HCT116 (cell line): ENCODE measurements at places on chromosomes 5 and 9. TPM values are rescaled to one million over a fixed set of nuclear protein-coding genes. Genes with fewer than 3 reads are reported as not detected.

DNA sequence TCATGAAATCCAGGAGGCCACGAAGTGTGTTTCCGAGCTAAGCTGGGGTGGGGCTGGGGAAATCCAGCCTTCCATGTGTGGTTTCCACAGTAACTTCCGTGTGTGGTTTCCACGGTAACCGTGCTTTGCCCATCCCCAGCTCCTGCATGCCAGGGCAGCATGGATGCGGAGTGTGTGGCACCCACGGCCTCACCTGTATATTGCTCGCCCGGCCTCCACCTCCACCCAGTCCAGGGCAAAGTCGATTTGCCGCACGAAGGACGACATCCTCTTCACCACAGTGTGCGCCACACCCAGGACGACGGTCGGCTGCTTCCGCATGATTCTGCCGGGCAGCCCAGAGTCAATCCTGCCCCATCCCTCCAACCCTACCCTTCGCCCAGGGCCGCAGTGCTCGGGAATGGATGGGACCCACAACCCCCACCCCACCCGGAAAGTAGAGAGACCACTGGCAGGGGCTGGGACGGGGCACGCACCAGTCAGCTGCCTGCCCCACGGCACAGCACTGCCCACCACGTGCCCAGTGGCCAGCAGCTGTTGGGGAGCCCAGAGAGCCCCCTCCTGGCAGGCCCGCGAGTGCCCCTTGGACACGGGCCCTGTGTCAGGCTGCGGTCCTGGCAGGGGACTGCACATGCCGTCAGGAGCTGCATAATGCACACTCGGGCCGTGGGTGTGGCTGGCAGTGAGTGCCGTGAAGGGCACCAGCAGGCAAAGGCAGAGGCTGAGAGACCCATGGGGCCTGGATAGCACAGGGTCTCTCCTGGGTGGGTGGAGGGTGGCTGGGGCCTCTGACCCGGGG, 39.0 kb upstream of the NSMF start:
- DNase-seq = no peak
- no peak overlapping the region for H3K27ac ChIP-seq
- H3K4me3 ChIP-seq = no peak overlapping the region
- H3K36me3 ChIP-seq = no peaks in the 10 kb centered on the region
- peaks cover 12% of the 10 kb centered on the region for H3K4me1 ChIP-seq
- H3K27me3 ChIP-seq = no peaks in the 10 kb centered on the region

- no peak overlapping the region for H3K27ac ChIP-seq
- no peak for DNase-seq
- peaks cover 17% of the 10 kb centered on the region for H3K4me1 ChIP-seq
- H3K27me3 ChIP-seq = 0 out of 2 replicates have a peak, but pooled peaks cover 1% of the 10 kb centered on the region
- H3K36me3 ChIP-seq = no peaks in the 10 kb centered on the region
- no peak overlapping the region for H3K4me3 ChIP-seq
Measured at GRCh38 chr9:84278130-84278529, 62.4 kb downstream of the SLC28A3 start.

Gene CCDC187
- 4.6 TPM for total RNA-seq

DNA sequence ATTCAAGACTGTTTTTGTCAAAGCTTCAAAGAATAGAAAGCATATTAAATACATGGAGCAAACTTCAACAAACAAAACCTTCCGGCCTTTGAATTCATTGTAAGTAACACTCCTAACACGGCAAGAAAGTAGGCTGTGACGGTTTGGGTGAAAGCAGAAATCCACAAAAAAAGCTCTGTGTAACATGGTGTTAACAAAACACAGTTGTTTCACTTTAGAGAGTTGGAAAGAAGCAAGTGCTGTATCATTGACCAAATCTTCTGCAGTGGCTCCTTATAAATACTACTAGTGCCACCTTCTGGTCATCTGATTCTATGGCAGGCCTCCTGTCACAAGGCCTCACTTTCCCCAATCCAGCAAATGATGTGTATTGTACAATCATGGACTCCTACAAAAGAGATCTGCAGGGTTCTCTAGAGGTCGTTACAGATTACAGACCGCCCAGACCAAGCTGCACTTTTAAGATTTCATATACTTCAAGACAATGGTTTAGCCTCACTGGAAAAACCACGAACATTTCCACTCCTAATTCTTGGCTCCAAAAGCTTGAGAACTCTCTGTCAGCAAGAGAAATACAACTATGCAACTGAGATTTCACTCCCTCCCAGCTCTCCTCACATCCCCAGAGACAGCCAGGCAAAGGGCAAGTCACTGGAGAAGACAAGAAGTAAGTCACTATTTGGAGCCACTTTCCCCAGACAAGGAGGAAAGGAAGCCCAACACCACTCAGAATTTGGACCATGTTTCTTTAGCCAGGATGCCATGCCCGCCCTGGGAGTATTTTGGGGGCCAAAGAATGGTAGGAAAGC, 196.2 kb downstream of the DTWD2 start:
- no peaks in the 10 kb centered on the region for H3K4me1 ChIP-seq
- no peak overlapping the region for H3K27ac ChIP-seq
- no peak overlapping the region for H3K4me3 ChIP-seq
- peak; percentile 45 for DNase-seq
- no peaks in the 10 kb centered on the region for H3K36me3 ChIP-seq

DNA sequence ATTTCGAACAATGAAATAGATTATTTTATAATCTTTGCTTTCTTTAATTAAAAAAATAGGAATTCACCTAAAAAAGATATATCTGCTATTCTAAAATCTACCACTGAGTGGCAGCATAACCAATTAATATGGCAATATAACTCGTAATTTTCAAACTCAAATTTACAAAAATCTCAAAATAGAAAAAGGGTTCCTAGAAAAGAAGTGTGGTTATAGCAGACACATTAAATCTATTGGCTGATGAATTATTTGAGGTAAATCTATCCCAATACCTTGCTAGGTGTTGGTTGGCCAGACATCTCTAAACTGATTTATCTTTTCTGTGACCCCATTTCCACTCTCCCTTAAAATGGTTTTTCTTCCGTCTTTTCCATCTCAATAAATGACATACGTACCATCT, 30.2 kb upstream of the NRG2 start:
- no peak for DNase-seq
- H3K4me3 ChIP-seq = no peak overlapping the region
- H3K27ac ChIP-seq = no peak overlapping the region

Gene S100Z
- total RNA-seq = not detected

Gene GLRA1
- total RNA-seq = not detected

DNA sequence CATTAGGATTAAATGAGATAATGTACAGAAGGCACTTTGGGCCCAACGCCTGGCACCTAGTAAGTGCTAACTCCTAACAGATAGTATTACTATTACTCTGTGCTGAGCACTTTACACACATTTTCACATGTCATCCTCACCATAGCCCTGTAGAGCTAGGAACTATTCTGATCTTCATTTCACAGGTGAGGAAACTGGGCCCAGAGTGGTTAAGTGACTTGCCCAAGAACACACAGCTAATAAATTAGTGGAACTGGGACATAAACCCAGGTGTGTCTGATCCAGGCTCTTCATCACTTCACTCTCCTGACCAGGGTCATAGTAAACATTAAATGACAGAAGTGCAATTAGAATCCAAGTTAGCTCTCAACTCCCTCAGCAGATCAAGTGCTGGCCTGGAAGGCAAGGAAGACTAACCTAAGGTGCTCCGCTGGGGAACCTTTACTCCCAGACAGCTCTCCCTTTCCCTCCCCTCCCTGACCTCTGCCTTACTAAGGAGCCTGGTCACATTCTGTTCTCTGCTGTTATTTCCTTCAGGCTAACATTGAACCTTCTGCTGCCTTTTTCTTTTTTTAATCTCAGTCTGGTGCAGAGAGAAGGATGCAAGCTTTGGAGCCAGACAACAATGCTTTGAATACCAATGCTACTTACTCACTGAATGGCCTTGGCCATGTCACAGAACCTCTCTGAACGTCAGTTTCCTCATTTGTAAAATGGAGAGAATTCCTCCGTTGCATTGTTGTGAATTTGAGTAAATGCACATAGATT, 4.1 kb upstream of the ADRA1B start:
- no peak for DNase-seq
- H3K27ac ChIP-seq = no peak overlapping the region
- H3K4me1 ChIP-seq = peaks cover 18% of the 10 kb centered on the region
- no peaks in the 10 kb centered on the region for H3K36me3 ChIP-seq
- no peak overlapping the region for H3K4me3 ChIP-seq

Gene CCNI2
- total RNA-seq = 1.4 TPM

- no peaks in the 10 kb centered on the region for H3K4me1 ChIP-seq
- H3K27ac ChIP-seq = no peak overlapping the region
- no peaks in the 10 kb centered on the region for H3K36me3 ChIP-seq
- H3K27me3 ChIP-seq = no peaks in the 10 kb centered on the region
Measured at GRCh38 chr5:119828541-119828940, 199.2 kb downstream of the FAM170A start.

- no peaks in the 10 kb centered on the region for H3K27me3 ChIP-seq
- no peak overlapping the region for H3K4me3 ChIP-seq
- H3K36me3 ChIP-seq = no peaks in the 10 kb centered on the region
- DNase-seq = no peak
Measured at GRCh38 chr9:14107495-14107894, 206.4 kb downstream of the NFIB start.

DNA sequence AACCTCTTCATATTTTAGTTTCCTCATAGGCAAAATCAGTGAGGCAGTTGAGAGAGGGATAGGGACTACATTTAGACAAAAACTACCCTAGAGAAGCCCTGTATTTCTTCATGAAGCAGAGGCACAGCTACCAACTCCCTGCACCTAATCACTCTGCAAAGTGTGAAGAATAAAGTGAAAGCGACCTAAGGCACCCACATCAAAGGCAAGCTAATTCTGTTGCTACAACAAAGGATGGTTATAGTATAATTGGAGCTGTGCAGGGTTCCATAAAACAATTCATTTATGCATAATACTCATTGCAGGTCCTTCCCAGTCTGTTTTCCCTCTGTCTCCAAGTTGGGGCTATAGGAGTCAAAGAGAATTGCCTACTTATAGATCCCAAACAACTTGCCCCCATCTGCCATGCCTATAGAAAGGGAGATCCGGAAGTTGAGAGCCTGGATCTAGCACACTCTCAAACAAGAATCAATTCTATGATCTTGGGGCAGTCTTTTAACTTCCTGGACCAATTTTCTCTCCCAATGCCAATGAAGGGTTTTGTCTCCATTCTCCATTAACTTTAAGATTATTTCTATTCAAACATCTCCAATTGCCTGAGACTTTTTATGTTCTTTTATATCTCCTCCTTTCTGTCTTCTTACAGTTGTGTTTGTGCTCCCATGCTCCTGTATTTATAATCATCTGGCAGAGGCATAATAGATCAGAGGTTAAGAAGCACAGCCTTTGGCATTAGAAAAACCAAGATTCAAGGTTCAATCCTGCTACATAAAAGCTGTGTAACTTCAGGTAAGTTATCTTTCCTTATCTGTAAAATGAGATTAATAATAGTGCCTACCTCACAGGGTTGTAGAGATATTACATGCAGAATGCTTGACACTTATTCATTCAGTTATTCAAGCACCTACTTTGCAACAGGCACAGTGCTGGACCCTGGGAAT, 56.0 kb upstream of the PTGER4 start:
- no peaks in the 10 kb centered on the region for H3K4me1 ChIP-seq
- H3K4me3 ChIP-seq = no peak overlapping the region
- no peak overlapping the region for H3K27ac ChIP-seq
- H3K36me3 ChIP-seq = no peaks in the 10 kb centered on the region
- no peaks in the 10 kb centered on the region for H3K27me3 ChIP-seq

GRCh38 chr9:92820964-92821363, 56.3 kb upstream of the BICD2 start:
- H3K4me3 ChIP-seq = no peak overlapping the region
- no peak overlapping the region for H3K27ac ChIP-seq
- DNase-seq = no peak
- no peaks in the 10 kb centered on the region for H3K27me3 ChIP-seq

DNA sequence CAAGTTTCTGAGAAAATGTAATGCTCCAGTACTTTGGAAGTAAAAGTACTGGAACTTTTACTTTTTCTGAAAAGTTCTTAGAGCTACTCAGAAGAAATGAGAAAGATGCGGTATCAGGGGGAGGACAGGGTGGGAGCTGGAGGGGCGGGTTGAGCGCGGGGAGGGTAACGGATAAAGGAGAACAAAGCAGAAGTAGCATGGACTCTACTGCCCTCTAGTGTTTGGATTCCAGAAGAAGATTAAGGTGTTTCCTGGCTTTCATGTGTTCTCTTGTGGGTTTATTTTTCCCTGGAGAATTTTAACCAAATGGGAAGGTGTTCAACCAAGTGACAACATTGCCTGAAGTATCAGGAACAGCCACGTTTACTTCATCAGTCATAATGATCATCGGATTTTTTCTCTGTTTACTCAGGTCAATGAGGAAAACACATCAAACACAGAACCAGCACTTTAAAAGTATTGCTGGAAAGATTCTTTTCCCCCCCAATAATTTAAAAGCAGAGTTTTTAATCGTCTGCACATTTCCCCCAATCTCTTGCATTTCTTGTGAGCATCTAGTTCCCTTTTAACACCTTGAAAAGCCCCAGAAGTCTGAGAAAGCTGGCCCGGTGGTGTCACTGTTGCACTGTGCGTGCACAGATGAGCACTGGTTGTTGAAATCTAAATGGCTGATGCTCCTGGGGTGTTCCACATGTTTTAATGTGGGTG, 190.6 kb downstream of the MPDZ start:
- peak; percentile 41 for DNase-seq
- H3K27ac ChIP-seq = no peak overlapping the region
- no peaks in the 10 kb centered on the region for H3K4me1 ChIP-seq
- H3K27me3 ChIP-seq = peaks cover 17% of the 10 kb centered on the region; the same call in 1 of the 2 replicates
- H3K36me3 ChIP-seq = no peaks in the 10 kb centered on the region
- H3K4me3 ChIP-seq = no peak overlapping the region

Gene PRDM9
- not detected for total RNA-seq

DNA sequence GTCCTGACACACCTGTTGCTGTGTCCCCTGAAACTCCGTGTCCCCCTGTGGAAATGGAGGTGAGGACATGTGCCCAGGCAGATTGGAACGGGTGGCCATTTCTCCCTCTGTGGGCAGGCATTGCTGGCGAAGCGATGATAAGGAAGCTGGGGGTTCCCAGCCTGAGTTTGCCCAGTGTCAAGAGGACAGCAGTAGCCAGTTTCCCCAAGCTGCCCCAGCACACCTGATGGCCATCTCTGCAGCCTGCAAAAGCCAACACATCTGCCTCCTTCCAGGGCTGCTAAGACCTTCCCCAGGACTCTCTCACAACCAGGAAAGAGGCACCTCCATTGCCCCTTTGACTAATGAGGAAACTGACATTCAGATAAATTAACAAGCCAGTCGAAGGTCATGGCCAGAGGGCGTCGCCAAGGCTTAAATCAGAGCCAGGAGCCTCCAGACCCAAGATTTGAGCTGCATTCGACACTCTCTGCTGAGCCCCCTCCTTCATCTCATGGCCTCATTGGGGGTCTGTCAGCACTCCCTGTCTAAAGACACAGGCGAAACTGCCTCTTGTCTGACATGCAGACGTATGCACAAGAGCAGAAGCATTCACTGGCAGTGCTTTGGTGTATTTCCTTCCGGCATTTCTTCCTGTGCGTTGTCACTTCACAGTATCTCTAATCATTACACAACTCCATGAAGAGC, 10.4 kb upstream of the WNK2 start:
- no peaks in the 10 kb centered on the region for H3K27me3 ChIP-seq
- no peak for DNase-seq
- H3K4me3 ChIP-seq = no peak overlapping the region
- H3K27ac ChIP-seq = no peak overlapping the region
- H3K4me1 ChIP-seq = no peaks in the 10 kb centered on the region

- no peaks in the 10 kb centered on the region for H3K4me1 ChIP-seq
- H3K27ac ChIP-seq = no peak overlapping the region
- DNase-seq = no peak
- peaks cover 12% of the 10 kb centered on the region for H3K27me3 ChIP-seq
- no peak overlapping the region for H3K4me3 ChIP-seq
Measured at GRCh38 chr9:114856215-114856941, 50.5 kb upstream of the TNFSF15 start.

GRCh38 chr9:95087659-95088242, 229.8 kb downstream of the FANCC start:
- H3K36me3 ChIP-seq = peaks cover 4% of the 10 kb centered on the region
- no peaks in the 10 kb centered on the region for H3K27me3 ChIP-seq
- DNase-seq = no peak
